ENCODE measurements at places on chromosomes 16 and 17. TPM values are rescaled to one million over a fixed set of nuclear protein-coding genes. Genes with fewer than 3 reads are reported as not detected.

Gene ZP2
- total RNA-seq, result not detected

Gene EVI2B
- total RNA-seq, result 38.1 TPM

Gene SOX15
- 1.3 TPM for total RNA-seq

Gene SBK1
- total RNA-seq, result 0.16 TPM

Gene SNAI3
- 0.66 TPM for total RNA-seq

Gene NT5M
- total RNA-seq, result 1.0 TPM

Gene NPIPB13
- 10.2 TPM for total RNA-seq

DNA sequence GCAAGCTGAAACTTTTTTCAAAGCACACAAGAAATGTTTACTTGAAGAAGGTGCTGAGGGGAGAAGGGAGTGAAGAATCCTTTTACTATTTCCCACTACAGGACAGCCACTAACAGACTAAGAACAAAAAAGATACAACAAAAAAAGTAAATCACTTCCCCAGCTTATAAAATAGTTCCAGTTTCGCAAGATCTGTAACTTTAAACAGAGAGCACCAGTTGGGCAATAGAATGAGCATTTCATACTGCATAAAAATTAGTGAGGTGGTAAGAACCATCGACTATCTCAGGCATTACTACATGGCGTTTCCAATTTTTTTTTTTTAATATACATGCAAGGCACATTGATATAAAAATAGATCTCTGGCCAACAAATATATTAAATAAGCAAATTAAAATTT is 11.1 kb downstream of the CRYBA1 start:
- no peak for DNase-seq

GRCh38 chr17:63701868-63702720 is 2.2 kb upstream of the LIMD2 start:
- DNase-seq, result no peak

- no peak for DNase-seq
Measured at GRCh38 chr17:82923366-82924113, 83.7 kb upstream of the ZNF750 start.

DNA sequence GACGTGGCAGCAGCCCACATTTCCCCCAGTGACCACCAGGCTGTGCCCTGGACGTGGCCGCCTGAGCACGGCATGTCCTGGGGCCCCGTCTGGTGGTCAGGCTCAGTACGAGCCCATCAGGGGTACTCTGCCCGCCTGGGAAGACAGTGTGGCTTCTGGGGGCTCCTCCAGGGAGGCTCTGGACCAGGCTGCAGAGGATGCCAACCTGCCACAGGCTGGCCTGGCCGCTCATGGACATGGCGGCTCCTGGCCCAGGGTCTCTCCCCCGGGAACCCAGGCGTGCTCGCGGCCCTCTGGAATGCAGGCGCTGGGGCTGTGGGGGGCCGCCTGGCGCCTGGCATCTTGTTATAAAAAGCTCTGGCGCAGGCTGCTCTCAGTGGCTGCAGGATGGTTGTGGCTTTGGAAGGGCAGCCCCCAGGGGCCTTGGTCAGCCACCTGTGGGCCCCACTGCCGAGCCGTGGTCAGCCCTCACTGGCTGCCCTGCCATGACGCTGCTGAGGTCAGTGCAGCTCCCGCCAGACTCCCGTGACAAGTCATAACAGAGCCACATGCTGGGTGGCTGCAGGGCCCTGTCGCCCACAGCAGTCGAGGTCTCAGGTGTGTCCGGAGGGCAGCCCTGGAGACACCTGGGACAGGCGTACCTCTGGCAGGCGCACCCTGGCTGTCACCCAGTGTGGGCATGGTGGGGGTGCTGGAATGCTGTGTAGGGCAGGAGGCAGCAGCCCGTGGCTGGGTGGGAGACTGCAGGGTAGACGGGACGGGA is 15.0 kb downstream of the CENPX start:
- no peak for DNase-seq

DNA sequence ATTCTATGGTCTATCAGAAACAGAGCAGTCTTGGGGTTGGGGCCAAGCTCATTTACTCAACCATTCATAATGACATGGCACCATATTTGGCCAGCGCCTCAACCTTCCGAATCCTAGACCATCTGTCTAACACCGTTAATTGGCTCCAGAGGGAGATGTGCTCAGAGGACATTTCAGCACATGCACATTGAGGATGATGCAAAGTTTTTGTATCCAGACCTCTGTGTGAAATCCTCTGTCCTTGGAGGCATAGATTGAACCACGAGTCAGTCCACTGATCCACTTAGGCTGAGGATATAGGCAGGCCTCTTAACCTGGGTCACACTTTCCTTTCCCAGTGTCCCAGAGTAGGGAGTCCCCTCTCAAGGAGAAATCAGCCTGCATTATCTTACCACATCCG is 85.5 kb downstream of the SHISA6 start:
- DNase-seq, result no peak

DNA sequence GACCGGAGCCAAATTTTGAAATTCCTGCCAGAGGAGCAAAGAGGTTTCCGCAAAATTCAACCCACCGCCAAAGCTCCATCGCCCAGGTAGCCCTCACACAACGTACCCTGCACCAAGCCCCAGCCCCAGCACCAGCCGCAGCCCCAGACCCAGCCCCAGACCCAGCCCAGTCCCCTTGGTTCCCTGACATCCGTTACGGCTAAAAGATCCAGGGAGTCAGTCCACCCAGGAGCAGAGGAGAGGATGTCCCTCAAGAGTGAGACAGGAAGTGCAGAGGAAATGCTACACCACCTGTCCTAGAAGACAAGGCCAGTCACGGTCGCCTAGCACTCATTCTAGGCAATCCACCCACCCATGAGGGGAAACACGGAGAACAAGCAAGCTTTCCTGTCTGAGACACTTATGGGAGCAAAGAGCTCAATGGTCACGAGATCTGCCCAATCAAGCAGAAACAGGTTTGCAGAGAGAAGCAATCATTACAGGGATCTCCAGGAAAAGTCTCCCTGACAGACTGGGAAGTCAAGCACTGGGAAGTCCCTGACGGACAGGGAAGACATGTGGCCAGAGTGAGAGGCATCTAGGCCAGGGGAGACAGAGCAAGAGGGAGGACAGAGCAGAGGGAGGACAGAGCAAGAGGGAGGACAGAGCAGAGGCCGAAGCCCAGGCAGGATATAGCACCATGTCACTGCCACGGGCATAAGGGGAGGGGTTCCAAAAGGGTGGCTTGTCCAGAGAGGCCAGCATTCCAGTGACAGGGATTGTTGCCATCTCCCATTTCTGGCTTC is 15.0 kb upstream of the KCNJ18 start:
- no peak for DNase-seq

GRCh38 chr16:13305019-13305755 is 403.8 kb downstream of the SHISA9 start:
- no peak for DNase-seq

DNA sequence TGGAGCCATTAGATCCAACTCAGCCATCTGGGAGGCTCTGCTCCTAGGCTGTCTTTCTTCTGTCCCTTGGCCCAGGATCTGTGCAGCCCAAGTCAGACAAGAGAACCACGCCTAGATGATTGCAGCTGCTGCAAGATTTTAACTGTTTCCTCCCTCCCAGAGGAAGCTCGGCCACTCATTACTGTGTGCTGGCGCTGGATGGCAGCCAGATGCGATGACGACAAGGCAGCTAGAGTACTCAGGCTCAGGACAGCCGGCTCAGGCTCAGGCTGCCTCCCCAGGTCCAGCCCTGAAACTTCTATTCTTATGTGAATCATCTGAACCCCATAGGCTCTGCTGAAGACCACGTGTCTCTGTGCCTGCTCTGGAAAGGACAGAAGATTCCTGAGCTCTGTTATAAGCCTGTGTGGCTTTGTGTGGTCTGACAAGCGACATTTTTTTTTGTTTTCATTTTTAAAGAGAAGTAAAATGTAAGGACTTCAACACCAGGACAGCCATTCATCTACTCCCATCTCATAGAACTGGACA is 32.1 kb upstream of the FBXW10B start:
- DNase-seq, result peak; percentile 81

DNA sequence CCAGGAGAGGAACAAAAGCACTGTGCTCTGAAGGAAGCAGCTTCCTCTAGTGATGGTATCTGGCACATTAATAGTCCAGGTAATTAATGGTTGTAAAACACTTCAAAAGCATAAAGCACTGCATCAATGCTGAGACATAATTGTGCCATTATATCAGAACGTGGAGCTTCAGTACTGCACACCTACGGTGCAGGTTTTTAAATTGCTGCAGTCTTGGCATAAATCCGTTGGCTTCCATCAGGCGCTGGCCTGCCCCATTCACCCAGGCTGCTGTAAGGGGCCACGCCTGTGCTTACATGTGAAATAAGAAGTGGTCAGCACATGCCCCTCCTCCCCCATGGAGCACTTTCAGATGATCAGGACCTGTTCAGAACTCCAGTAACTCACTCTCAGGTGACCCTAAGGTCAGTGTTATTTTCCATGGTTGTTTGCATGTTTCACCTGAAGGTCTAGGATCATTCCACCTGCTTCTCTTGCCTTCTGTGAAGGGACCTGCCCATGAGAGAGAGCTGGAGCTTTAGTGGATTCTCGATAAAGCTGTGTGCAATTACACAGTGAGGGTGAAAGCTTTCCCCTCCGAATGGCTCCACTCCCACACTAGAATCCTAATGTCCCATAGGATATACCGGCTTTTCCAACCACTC is 345.3 kb downstream of the CA10 start:
- no peak for DNase-seq

DNA sequence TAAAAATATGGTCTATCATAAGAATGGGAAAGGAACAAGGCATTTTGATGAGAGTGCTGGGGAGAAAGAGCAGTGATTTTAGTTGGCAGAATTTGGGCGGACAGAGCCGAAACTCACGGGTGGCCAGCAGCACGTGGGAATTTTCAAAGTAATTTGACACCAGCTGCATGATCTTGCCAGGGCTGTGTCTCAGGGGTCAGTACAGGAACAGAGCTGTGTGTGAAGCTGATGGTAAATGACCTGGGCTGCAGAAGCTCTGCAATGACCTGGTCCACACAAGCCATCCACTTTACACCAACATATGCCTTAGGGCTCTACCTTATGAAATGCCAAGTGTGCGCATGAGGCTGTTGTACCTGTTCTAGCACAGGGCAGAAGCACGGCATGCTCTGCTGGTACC is 112.0 kb downstream of the ZFHX3 start:
- DNase-seq, result no peak

GRCh38 chr16:29012913-29013553 is 28.2 kb downstream of the LAT start:
- DNase-seq, result no peak

- DNase-seq, result no peak
Measured at GRCh38 chr17:30296499-30297080, 4.8 kb upstream of the BLMH start.

DNA sequence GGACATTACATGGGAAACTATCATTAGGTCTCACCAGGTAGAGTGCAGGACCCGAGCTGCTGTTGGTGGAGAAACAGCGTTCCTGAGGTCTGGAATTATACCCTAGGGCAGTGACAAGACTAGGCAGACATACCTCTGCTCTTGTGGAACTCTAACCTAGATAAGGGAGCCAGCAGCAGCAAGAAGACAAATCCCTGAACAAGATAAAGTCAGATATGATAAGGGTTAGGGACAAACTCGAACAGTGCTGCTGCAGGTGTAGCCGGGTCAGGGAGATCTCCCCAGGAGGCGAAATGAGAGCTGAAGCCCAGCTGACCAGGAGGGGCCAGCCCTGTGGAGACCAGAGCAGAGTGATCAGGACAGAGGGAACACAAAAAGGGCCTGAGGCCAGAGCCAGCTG is 34.7 kb downstream of the ARSG start:
- no peak for DNase-seq

DNA sequence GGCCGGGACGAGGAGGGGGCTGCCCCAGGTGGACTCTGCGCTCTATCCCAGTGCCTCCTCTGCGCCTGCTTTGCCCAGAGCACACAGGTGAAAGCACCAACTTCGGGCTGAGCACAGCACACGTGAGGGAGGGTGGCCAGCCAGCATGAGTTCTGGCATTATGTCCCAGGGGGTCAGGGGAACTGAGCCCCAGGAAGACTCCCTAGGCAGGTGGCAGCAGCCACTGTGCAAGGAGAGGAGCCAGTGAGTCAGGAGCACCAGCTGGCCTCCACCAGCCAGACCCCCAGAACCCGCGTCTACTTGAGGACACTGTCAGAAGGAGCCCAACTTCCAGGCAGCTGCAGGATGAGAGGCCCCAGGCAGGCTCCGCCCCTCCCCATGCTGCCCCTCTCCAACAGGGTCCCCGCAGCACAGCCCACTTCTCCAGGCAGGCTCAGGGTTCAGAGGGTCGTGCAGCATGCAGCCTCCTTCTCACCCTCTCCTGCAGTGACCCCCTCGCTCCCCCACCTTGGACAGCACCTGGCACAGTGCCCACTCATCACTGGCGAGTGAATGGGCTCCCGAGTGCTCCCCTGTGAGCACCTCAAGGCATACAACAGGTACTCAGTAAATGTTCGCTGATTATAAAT is 44.2 kb upstream of the RASD1 start:
- no peak for DNase-seq

- no peak for DNase-seq
Measured at GRCh38 chr16:77657016-77657415, 65.3 kb upstream of the NUDT7 start.

DNA sequence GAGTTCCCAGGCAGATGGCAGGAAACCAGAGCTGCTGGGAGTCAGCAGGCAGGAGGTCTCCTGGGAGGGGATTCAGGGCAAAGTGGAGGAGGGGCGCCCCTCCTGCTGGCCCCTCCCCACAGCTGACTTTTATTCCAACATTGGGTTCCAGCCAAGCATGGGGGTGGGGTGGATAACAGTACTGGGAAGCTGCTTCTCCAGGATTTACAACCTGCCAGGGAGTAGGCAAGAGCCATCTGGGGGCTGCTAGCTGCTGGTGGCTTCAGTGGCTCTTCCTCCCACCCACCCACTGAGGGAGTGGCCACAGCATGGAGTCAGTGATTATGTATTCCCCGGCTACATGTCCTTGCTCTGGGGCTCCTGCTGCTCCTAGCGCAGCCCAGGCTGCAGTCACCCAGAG is 36.8 kb downstream of the TMEM132E start:
- no peak for DNase-seq

GRCh38 chr16:1870365-1871082 is 1.4 kb downstream of the MEIOB start:
- DNase-seq, result no peak

GRCh38 chr17:48727415-48728175 is 955 bp downstream of the HOXB13 start:
- no peak for DNase-seq

DNA sequence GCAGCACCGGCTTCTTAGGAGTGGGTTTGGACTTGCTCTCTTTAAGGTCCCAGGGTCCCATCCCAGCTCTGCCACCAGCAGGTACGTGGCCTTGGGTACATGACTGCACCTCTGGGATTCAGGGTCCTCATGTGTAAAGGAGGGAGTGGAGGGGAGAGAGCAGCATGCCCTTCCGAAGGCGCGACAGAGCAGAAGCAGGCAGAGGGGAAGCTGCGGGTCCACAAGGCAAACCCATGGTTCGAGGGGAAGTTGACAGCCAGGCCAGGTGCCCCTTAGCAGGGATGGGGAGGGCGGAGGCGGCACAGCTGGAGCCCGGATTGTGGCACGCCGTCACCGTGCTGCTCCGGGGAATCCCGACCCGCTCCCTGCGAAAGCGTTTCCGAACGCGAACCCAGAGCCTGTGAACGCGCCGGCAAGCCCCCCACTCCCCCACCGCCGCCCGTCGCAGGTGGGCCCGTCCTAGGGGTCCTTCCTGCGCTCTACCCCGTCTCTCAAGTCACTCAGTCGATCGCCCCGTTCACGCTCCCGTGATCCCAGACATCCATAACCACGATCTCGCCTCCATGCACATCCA is 4.1 kb upstream of the TBX2 start:
- DNase-seq, result no peak
